ENCODE measurements at places on chromosomes 5 and 9.

DNA sequence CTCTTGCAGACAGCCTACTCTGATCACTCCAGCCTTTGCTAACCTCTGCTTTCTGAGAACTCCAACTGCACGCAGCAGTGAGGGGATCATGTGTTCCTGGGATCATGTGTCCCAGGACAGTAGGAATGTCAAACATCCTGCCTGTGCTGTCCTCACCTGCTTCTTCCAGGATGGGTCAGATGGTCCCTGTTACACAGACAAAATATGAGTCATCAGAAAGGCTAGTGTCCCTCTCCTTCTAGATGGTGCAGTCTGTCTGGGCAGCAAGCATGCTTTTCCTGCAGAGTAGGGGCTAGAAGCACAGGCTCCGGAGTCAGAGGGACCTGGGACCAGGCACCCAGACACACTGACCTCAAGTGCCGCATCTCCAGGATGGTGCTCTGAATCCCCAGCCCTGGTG lies 20.1 kb upstream of the SLC25A48 start:
- no peak for DNase-seq

DNA sequence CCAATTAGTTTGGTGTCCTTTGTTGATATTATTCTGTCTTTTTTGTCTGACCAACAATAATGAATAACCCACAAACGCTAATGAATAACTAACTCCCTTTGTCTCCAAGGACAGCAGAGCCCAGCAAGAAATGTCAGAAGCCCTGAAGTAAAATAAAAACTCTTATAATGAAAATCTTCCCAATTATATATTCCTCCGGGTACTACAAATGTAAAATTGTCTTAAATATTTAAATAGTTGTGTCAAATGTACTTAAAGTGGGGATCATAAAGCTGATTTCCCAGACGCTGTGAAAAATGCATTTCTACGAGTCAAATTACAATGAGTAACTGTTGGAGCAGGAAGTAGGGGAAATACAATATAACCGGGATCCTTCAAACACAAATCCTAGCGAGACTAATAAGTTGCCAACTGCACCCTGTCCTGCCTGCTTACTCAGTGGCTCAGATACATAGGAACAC lies 22.3 kb downstream of the GLIS3 start:
- DNase-seq = no peak

- no peak for DNase-seq
Measured at GRCh38 chr9:113479174-113479621, 15.7 kb downstream of the RGS3 start.

GRCh38 chr5:94361161-94361560 lies 257.2 kb downstream of the KIAA0825 start:
- DNase-seq = no peak

GRCh38 chr5:16803831-16804230 lies 132.3 kb downstream of the MYO10 start:
- DNase-seq = no peak

GRCh38 chr5:43332401-43332800 lies 19.2 kb upstream of the HMGCS1 start:
- DNase-seq = no peak

- DNase-seq = no peak
Measured at GRCh38 chr5:125412561-125413495, 666.4 kb upstream of the ZNF608 start.

GRCh38 chr9:133238851-133239532 lies 29.9 kb upstream of the OBP2B start:
- DNase-seq = peak; percentile 6

DNA sequence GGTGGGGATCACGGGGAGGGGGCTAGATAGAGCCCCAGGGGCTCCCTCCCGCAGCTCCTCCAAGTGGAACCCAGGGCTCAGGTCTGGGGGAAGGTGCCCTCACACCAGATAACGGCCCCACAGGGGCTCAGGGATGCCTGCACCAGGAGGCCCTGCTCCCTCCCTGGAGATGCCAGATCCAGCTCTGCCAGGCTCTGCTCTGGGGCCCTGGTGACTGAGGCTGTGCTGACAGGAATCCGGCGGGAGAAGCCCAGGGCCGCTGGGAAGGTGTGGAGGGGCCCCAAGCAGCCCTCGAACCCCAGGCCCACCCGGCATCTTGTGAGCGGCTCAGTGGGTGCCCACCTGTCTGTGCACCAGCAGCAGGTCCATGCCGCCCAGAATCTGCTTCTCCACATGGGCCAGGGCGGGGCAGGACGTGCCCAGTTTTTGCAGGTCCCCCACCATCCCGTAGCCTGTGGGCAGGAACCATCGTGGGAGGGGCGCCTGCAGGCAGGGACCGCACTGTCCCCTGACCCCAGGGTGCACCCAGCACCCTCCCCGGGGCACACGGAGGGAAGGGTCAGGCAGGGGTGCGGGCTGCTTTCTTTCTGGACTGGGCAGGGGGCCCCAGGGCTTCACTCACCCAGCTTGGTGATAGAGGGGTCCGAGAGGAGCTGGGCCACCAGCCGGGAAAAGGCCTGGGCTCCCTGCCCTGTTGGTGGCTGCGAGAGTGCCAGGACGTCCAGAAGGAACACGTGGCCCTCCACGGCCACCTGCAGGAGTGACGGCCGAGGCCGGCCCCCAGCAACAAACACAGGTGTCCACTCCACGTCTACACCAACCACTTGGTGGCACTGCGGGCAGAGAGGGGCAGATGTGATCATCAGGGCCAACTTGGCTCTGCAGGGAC lies 48.9 kb upstream of the NRARP start:
- no peak for DNase-seq

GRCh38 chr5:179198825-179199224 lies 138.7 kb downstream of the ZNF354C start:
- DNase-seq = no peak

DNA sequence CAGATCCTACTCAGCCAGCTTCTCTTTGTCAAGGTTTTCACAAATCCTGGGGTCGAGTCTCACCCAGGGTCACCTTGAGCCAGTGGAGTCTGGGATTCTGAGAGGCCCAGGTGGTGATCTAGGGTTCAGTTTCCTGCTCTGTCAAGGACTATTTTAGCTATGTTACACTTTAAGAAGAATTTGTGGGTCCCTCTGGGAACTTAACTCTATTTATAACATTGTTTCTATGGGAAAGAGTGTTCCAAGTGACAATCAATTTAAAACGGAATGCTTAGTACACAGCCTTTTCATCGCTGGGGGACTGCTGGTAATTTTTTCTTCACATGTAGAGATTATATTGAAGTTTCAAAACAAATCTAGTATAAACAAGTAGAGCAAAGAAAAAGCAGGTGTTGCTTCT lies 26.9 kb upstream of the TMEM252 start:
- no peak for DNase-seq

DNA sequence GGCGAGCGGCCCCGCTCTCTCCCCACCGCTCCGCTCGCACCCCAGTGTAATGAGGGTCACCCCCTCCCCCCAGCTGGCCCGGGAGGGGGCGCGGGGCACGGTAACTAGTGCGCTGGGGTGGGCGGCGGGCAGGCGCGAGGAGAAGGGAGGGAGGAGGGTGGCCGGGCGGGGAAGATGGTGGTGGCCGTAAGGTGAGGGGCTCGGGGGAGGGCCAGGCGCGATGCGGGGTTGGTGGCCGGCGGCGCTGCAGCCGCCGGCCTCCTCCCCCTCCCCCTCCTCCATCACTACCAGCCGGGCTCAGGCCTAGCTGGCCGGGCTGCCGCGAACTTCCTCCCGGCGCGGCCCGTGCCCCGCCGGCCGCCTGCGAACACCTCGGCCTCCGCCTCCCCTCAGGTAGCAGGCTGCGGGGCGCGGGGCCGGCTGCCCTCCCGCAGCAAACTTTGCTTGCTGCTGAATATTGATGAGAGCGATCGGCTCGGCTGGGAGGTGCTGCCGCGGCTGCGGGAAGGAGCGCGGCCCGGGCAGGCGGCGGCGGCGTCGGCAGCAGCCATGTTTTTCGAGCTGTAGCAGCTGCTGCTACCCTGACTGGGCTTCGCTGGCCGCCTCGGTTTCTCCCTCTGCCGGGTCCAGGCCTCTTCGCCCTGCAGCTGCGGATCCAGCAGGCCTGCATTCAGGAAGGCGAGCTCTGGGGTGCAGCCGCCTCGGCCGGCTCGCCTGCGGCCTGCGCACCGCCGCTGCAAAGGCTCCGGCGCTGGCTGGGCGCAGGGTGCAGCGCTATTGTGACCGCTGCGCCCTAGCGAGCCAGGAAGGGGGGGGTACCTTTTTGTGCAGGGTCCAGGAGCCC lies 502 bp downstream of the NSD1 start:
- peak; percentile 41 for DNase-seq

DNA sequence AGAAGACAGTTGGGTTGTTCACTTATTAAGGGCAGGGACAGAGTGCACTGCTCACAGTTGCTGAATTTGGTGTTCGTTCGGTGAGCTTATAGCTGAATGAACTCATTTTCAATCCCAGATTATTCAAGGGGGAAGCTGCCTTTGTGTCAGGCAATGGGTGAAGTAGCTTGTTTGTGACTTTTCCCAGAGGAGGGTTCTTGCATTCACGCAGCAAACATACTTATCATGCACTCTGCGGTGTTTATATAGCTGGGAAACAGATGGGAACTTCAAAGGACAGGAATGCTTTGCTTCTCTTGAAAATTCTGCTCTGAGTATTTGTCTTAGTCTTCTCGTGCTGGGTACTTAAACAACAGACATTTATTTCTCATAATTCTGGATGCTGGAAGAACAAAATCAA lies 64.7 kb upstream of the ABCA1 start:
- no peak for DNase-seq

DNA sequence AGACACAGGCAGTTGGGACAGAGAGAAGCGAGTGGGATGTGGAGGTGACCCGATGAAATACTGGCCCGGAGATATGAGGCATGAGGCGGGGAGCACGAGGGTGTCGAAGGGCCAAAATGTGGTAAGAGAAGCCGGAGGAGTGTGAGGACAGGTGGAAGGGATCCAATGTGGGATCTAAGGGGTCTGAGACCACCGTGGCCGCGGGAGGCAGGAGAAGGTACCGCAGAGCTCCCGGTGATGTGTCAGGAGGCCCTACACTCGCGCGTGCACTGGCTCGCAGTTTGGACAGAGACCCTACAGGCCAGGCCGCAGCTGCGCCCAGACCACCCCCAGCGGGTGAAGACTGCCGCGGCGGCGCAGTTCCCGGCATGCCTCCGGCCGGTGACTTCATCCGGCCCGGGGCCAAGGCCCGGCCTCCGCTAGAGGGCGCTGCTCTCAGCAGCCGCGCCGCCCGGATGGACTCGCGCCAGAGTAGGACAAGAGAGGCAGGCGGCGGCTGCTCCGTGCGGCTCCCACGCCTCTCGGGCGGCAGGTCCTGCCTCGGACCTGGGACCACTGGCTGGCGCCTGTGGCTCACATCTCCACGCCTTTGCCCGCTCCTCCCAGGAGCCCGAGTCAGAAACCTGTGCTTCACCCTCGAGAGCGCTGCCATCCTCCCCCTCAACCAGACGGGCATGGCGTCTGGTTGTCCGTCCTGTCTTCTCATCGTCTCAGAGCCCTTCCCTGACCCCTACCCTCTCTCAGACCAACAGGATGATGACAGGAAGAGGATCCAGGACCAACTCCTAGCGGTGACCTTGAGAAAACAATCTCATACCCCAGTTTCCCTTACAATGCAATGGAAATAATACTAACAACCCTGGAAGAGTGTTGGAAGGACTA lies 35.4 kb upstream of the STING1 start:
- DNase-seq = peak; percentile 68

GRCh38 chr9:85359161-85359560 lies 382.6 kb downstream of the AGTPBP1 start:
- no peak for DNase-seq

- DNase-seq = no peak
Measured at GRCh38 chr5:153358315-153358976, 132.0 kb upstream of the GRIA1 start.

DNA sequence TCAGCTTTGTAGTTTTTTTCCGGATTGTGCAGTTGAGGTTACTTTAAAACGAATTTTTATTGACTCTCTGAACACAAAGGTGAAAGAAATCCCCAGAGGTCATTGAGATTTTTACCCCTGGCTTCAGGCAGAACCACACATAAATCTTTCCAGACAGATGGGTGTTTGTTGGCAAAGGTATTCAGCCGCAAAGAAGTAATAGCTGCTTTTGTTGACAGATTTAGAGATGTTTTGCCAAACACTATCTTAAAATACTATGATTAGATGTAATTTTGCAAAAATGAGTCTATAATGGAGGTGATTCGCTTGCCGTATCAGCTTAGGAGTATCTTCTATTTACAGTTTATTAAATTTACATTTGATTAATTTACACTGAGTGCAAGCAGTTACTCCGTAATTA lies 418.3 kb upstream of the CLINT1 start:
- no peak for DNase-seq
